Right hindlimb (tissue), 1 donor: ENCODE measurements at places on chromosomes 11 and 22.

DNA sequence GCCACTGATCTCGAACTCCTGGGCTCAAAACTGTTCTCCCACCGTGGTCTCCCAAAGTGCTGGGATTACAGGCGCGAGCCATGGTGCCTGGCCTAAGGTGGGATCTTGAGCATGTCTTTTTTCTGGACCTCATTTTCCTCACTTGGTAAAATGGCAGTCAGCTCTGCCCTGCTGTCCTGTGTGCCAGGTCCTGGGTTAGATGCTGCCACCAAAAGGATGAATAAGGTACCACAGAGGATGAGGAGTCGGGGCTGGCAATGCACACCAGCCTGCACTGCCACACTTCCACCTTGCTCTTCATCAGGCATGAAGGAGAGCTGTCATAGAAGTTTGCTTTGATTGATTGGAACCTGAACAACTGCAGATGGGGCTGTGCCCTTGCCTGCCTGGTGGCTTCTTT is 32.3 kb downstream of the ACO2 start:
- DNase-seq, result no peak

- DNase-seq, result peak; percentile 11
Observed at GRCh38 chr22:23072911-23073491, 2.7 kb downstream of the GNAZ start.

DNA sequence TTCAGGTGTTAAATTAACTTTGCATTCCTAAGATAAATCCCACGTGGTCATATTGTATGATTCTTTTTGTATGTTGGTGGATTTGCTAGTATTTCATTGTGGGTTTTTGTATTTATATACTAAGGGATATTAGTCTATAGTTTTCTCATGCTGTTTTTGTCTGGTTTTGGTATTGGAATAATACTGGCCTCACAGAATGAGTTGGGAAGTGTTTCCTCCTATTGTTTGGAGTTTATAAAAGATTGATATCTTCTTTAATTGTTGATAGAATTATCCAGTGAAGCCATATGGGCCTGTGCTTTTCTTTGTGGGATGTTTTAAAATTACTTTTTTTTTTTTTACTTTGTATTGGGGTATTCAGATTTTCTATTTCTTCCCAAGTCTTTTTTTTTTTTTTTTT is 59.8 kb downstream of the QSER1 start:
- DNase-seq, result no peak

DNA sequence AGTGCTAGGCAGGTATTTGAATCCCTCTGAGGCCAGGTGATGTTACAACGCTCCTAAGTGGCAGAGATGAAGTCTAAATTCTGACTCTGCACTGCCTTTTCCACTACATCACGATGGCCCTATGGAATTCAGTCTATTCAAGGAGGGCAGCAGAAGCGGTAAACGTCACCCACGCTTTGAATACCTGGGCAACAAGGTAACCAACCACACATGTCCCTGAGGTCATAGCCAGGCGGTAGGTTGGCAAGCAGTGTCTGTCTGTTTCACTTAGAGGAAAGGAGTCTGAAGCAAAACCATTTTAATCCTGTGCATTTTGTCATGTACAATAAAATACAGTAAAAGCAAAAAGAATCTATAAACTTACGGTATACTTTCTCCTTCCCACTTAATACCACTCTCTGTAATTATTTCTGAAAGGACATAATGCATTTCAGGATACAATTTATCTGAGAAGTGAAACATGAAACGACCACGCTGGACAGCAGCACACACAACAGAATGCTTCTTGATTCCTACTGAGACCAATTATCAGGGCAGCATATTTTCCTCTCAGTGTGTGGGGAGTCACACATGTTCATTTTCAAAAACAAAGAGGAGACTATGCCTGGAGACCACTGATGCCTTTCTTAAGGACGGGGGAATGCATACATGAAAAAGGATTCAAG is 51.3 kb downstream of the PRDM10 start:
- no peak for DNase-seq

DNA sequence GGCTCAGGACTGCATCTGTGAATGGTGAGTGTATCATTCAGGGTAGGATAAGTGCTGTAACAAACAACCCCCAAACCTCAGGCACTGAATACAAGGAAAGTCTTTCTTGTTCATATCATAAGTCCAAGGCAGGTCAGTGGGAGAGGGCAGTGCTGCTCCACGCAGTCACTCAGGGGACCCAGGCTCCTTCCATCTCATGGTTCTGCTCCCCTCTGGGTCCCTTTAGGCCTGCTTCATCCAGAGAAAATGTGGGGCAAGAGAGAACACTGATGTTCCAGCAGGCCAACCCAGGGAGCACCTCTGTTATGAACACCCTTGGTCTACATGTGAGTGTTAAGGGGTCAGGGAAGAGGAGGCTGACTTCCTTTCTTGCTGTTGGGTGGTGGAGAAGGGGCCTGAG is 187.8 kb downstream of the CHST1 start:
- DNase-seq, result no peak

DNA sequence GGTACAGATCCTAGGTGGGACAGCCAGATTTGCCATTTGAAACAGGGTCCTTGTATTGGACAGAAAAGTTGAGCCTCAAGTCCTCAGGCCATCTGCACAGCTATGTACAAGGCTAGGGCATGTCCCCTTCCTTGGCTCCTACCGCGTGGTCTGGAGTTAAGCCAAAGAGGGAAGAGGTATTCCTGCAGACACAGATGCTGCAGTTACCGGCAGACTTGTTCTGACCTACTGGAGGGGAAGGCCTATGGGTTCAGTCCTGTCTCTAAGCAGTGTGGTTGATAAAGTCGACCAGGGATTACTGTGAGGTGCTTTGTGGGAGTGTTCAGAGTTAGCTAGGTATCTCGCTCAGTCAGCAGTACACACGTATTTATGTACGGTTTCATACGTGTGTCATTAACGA is 180.6 kb downstream of the ADAMTS15 start:
- DNase-seq, result no peak
